Right renal pelvis (tissue), 4 donors: ENCODE measurements at places on chromosomes 16 and 17. TPM values are rescaled to one million over a fixed set of nuclear protein-coding genes. Genes with fewer than 3 reads are reported as not detected.

DNA sequence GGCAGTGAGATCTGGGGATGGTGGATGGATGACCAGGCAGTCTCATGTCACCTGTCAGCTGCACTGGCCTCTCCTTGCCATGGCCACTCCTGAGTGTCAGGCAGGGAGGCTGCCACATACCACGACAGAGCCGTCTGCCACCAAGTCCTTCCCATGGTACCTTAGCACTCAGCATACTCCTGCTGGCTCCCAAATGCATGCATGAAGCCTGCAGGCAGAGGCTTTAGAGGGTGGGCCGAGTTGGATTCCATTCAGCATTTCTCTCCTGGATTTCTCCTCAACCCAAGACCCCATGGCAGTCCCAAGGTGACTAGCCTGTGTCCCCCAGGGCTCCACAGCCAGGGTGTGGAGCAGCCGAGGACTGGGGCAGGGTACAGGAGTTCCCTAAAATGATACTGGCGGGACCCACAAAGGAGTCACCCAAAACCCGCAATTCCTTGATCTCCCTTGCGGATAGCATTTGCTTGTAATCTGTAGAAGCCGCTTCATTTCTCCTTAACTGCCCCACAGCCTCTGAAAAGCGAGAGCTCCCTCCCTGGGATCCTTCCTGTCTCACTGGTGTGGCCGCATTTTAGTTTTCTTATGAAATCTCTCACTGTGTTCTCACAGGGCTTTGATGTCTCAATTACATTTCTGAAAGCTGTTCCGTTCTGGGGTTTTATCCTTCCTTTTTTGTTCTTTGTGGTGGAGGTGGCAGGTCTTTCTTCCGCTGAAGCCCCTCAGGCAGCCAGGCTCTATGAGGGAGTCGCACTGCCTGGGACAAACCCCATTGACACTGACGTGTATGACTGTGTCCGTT, 141.4 kb downstream of the SOCS1 start:
- DNase-seq: no peak

DNA sequence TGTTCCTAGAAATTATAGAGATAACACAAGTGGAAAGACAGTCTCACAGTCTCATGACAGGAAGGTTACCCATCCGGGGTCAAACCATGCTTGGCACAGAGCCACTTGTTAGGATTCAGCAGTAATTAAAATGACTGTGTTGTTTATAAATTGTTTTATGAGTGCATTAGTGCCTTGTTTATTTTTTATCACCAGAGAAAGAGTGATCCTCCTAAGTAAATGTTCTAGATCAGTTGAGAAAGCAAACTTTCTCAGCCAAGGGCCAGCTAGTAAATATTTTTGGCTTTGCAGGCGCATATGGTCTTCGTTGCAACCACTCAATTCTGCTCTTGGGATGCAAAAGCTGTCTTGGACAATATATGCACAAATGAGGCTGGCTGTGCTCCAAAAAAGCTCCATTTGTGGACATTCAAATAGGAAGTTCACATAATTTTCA, 253.9 kb upstream of the CACNG5 start:
- peak; percentile 72 for DNase-seq

DNA sequence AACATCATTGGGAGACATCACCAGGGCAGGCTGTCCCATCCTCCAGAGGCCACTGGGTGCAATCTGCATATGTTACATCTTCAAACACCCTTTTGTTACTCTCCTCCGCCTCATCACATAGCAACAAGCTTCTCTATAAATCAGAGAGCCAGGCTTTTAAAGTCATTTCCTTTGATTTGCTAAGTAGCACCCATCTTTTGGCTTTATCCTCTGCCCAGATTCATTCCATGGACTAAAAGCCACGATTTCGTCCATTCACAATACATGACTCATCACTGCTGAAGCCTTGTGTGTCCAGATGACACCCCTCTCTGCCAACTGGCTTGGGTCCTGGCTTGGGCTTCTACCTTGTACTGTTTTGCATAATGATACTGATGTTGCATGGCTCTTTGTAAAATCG, 2.0 kb upstream of the KRT38 start:
- DNase-seq: no peak

- no peak for DNase-seq
Measured at GRCh38 chr17:5817475-5818395, 233.4 kb upstream of the NLRP1 start.

- DNase-seq: no peak
Measured at GRCh38 chr16:29745121-29745852, 503 bp downstream of the C16orf54 start.

DNA sequence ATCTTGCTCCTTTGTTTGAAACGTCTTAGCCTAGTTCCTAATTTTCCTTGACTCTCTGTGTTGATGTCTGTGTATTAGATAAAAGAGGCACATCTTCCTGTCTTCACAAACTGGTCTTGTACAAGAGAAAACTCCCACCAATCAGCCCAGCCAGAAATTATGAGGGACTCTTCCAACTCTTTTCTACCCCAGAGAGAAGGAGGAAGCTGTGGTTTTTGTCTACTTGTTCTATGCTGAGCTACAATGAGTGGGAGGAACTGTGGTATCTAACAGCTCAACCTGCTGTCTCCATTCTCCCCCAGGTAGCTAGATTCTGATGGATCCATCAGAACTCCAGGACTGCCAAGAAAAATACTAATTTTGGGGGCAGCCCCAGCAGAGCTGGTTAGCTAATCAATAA, 392.5 kb downstream of the HS3ST3B1 start:
- DNase-seq: no peak

DNA sequence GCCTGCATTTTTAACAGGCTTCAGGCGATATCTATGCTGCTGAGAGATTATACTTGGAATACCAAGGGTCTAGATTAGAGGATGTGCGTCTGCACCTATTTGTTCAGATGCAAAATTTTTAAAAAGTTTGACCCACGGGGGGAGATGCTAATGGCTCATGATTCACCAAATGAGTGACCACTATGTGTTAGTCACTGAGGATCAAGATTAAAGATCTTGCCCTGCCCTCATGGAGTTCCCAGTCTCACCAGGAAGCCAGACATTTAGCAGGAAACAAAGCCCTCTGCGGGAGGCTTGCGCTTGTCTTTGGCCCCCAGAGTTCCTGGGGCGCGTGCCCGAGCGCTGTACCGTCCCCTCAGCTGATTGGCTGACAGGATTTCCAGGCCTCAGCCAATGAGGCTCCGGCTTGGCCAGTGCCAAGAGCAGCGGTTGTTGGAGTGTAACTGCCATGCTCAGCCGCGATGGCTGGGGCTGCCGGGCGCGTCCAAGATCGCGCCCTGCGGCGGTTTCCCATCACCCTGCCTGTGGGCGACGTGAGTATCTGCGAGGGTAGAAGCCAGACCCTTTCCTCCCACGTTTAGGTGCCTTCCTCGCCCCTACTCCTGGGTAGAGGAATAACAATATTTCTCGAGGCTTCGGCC, 4.5 kb upstream of the DDX19B start:
- DNase-seq: no peak

GRCh38 chr17:47404006-47404405, 80.3 kb downstream of the EFCAB13 start:
- no peak for DNase-seq

DNA sequence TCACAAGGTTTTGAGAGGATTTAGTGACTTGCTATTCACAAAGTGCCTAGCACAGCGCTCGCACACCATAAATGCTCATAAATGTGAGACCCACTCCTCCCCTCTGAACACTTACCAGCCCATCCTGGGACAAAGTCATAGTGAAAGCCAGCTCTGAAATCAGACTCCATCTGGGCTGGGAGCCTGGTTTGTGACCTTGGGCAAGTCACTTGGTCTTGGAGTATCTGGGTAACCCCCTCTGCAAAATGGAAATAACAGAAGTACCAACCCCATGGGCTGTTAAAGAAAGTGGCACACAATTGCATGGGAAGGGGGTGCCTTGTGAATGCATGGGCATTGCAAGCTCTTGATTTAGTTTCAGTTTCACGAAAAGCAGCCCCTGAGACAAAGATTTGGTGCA, 104.7 kb upstream of the CDH5 start:
- DNase-seq: no peak

DNA sequence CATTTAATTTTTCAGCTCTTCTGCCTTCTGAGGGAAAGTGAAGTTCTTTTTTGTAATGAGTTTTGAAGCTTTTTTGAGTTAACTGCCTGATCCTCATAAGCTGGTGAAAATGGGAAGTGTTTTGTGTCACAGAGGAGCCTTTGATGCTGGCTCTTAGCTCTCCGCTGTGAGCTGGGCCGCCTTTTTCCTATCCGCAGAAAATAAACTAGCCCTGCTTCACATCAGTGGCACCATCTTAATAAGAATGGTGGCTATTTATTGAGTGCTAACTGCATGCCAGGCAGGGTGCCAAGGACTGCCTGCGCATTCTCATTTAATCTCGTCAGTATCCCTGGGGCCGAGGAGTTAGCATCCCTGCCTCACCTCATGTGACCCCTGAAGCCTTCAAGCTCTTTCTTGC, 309.0 kb downstream of the CPPED1 start:
- no peak for DNase-seq

GRCh38 chr17:50916708-50917417, 50.7 kb upstream of the TOB1 start:
- no peak for DNase-seq

- DNase-seq: no peak
Measured at GRCh38 chr17:62717889-62718288, 90.2 kb downstream of the MARCHF10 start.

DNA sequence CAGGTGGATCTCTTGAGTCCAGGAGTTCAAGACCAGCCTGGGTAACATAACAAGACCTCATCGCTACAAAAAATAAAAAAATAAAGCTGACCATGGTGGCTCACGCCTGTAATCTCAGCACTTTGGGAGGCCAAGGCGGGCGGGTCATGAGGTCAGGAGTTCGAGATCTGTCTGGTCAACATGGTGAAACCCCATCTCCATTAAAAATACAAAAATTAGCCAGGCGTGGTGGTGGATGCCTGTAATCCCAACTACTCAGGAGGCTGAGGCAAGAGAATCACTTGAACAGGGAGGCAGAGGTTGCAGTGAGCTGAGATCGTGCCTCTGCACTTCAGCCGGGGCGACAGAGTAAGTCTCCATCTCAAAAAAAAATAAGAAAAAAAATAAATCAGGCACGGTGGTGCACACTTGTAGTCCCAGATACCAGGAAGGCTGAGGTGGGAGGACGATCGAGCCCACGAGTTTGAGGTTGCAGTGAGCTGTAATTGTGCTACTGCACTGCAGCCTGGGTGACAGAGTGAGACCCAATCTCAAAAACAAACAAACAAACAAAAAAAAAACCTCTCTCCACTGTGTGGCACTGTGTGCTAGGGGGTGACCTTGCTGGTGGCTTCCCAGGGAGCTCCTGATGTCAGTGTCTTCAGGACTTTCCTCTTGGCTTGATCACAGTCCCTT, 19.8 kb upstream of the MAPK3 start:
- DNase-seq: no peak

DNA sequence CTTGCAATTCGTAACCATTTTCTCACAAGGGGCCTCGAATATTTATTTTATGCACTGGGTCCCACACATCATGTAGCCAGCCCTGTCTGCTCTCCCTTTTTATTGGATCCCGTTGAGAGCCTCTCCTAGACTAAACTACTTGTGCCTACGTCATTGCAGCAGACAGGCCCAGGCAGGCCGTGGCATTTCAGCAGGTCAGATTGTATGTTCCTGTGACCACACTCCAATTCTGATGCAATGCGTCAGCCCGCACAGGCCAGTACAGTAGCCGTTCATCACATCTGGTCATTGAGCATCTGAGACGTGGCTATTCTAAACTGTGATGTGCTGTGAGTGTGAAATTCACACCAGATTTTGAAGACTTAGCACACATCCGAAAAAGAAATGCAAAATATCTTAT, 42.2 kb downstream of the ABAT start:
- no peak for DNase-seq

DNA sequence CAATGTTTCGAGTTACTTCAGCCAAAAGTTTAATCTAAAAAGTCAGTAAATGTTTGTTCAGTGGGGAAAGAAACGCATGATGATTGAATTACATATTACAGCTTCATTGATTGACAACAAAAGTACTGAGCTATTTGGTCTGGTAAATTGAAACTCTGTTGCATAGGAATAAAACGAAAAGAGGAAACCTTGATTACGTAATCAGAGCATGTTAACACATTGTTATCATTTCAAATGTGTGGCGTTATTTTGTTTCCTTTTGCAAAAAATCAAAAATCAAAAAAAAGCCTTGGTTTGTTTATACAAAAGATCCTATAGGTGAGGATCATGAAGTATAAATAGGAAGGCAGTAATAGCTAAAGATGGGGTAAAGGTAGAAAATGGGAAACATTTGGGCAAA, 19.5 kb upstream of the CA10 start:
- DNase-seq: no peak

The ANKRD11 gene
- 90.2 TPM for polyA plus RNA-seq

The SMTNL2 gene
- polyA plus RNA-seq: 59.0 TPM

The VASN gene
- polyA plus RNA-seq: 43.5 TPM
